Activated CD4-positive, alpha-beta T cell treated with anti-CD3 and anti-CD28 coated beads, Interleukin-2, amount 50 U/mL, for 24 hours (primary cell): ENCODE measurements at places on chromosomes 6 and 20.
A peak's percentile ranks its signal among the peaks of the same experiment; 100 is the strongest.

- DNase-seq, result no peak
Measured at GRCh38 chr6:134628154-134628553, 310.2 kb upstream of the SGK1 start.

DNA sequence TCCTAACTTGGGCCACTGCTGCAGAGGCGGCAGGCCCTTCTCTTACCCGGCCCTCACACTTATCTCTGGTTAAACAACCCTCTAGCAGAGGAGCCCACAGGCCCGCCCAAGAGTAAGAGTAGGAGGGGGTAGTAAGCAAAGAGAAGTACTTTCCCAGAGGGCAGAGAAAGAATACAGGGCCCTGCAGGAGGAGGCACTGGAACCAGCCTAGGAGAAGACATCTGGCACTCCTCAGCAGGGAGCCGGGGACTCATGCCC is 10.1 kb downstream of the MTCH1 start:
- DNase-seq, result no peak

GRCh38 chr20:8375898-8376297 is 243.8 kb downstream of the PLCB1 start:
- no peak for DNase-seq

DNA sequence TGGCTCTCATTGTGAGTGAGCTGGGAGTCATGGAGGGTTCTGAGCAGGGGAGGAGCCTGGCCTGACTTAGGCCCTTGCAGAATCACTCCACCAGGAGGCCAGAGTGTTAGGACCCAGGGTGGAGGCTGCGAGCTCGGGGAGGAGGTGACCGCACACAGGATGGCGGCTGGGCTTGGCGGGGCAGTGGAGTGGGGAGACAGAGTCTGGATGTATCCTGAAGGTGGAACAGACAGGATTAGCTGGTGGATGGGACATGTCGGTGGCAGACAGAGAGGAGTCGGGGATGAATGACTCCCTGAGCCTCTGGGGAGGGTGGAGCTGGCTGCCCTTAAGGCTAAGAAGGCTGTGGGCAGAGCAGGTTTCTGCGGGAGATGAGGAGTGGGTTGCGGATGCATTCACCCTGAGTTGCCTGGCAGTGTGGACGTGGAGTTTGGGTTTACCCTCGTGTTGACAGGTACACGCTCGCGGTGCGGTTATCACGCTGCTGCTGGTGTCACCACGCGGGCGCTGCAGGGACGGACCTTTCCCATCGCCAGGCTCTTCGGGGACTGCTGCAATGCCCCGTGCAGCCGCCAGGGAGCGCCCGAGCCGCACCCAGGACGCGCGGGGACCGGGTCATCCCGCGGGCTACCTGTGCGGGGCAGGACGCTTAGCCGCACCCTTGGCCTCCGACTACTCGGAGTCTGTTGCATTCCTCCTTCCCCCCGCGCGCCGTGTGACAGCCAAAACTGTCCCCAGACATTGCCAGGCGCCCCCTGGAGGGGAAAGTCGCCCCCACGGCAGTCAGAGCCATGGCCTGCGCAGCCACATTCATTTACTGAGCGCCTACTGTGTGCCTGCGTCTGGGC is 43.0 kb upstream of the PTGIS start:
- DNase-seq, result peak; percentile 61

DNA sequence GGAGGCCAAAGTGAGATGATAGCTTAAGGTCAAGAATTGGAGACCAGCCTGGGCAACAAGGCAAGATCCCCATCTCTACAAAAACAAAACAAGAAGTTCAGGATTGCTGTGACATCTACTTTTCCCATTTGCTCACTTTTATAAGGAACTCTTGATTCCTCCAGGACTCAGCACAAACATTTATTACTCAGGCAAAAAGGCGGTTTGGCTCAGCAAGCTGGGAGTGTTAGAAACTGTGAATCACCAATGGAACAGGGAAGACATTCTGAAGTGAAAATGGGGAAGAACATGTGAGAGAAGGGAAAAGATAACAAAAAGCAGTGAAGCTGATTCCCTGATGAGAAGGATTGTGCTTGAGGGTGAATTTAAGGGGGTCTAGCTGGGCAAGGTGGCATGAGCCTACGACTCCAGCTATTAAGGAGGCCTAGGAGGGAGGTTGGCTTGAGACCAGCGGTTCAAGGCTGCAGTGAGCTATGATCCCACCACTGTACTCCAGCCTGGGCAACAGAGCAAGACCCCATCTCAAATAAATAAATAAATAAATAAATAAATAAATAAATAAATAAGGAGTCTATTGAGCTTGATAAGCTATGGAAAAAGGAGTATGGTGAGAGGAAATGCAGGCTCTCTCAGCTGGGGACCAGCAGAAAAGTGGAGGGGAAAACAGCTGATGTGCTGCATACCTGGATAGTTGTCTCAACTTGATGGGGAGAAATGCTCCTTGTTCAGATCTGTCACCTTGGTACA is 65.4 kb upstream of the HDDC2 start:
- DNase-seq, result no peak

DNA sequence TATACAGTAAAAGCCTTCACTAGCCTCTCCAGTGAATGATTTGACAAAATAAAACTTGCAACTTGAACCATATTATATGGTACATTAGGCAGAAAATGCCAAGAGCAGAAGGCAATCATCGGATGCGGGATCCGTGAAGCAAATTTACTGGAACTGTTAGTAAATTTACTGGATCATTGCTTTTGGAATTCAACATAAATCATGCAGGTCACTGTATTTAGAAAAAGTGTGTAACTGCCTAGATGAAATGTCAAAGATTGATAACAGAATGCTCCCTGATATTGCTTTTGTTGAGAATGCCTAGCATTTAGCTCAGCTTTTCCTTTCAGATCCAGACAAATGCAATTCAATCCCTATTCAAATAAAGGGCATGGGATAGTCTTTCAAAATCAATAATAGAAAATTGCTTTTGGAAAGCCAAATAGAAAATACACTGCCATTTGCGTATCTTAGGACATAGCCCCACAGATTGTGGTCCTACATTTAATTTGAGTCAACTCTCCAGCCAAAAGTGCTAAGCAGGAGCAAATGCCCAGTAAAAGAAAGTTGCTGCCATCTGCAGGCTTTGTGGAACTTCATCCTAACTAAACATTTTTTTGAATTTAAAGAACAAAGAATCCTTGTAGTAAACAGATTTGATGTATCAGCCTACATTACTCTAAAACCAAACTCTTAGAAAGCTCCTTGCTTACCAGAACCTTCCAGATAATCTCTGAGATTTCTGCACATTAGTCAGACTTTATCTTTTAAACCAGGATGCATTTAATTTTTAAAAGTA is 109.5 kb upstream of the HSF2 start:
- no peak for DNase-seq

DNA sequence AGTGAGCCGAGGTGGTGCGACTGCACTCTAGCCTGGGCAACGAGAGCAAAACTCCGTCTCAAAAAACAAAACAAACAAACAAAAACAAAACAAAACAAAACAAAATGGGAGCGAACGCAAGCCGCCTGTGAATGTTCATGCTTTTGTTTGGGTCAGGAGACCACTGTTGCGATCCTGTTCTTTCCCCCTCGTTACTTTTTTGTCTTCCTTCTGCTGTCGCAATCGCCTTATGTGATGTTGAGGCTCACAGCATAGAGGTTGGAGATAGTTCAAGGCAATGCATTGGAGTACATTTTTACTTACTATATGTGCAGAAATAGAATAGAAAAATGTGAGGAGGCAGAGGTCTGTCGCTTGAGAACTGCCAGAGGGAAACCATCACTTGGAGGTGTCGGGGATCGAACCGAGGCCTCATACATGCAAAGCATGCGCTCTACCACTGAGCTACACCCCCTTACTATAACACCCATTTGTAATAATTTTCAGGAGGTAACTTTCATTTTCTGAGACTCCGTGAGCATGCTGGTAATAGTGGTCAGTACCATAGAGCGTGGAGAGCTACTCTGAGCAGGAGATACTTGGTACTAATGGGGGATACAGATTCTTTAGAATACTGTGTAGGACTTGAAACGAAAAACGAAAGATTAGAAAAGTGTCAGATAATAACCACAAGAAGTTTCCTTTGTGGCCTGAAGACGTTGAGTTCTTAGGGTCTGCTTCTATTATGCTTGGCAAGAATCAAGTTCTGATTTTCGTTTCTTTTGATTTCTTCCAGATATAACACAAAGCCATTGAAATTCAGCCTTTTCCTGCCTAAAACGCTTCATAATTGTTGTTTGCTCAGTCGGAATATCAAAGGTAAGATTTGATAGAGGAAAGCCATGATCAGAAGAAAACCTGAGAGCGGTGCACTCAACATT is 121.1 kb downstream of the TRIM27 start:
- DNase-seq, result no peak

- no peak for DNase-seq
Measured at GRCh38 chr6:42674780-42675179, 47.6 kb downstream of the PRPH2 start.

- no peak for DNase-seq
Measured at GRCh38 chr20:21632735-21633053, 72.8 kb upstream of the PAX1 start.

DNA sequence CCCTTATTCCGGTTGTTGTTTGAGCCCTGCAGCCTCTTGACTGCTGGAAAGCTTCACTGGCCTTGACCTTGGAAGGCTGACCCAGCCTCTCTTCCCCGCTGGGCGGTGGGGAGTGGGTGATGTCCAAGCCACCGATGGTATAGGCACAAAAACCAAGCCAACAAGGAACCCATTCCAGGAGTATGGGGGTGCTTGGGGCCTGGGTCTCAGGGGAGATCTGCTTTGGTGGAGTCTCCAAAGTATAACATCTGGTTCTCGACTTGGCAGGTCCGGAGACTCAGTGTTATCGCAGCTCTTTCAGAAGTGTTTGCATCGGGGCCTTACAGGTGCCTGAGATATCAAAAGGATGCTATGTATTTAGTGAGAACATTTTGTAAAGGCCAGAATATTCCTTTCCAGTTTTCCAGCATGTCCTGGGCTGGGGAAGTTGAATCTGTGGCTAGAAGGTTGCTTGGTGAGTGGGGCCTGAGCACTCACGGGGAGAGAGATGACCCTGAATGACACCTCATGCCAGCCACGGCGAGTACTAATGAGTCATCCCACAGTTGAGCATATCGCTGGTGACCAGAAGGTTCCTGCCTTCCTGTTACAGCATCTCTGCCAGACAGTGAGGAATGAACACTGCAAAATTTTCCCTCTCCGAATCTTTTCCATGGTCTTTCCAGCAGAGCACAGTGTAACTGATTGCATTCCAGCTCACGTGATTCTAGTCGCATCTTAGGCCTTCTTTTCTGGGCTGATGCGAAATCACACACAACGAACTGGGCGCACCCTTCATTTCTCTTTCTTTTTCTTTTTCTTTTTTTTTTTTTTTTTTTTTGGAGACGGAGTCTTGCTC is 133.9 kb downstream of the ZDHHC14 start:
- DNase-seq, result no peak

- DNase-seq, result no peak
Measured at GRCh38 chr6:13465734-13466133, 21.7 kb downstream of the GFOD1 start.

DNA sequence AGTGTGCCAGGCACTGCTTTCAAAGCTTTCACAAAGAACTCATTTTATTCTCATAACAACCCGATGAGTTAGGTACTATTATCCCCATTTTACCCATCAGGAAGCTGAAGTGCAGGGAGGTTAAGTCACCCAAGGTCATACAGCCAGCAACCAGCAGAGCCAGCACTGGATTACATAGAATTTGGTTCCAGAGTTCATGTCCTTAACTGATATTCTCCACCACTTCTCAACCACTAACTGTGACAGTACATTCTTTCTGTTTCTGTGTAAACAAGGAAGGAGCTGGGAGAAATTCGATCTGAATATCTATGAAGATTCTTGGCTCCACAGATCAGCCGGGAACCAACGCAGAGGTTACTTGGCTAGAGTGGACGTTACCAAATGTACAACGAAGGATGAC is 98.0 kb downstream of the KIF16B start:
- DNase-seq, result no peak

DNA sequence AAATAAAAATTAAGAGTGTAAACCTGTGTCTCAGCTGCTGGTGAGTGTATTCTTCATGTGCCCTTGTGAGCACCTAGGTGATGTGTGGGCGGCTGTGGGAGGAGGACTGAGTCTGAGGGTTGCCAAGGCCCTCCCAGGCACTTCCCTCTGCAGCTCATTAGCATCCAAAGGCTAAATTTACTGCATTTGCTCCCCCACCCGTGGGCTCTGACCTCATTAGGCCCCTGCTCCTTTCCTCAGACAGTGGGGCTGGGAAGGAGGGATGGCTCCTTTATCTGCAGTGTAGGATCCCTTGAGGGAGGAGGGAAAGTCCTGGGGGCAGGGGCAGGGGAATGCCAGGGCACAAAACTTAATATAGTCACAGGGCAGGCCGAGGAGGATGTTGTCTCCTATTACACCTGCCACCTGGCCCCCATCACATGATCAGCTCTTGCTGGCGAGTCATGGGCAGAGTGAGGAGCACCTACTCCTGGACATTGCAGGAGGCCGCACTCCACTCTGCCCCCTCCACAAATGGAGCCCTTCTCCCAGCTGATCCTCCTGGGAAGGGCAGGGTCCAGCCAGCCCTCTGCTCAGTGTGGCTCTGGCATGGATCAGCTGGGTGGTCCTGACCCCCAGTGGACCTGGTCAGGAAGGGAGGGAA is 133.2 kb downstream of the MRPL14 start:
- DNase-seq, result no peak

DNA sequence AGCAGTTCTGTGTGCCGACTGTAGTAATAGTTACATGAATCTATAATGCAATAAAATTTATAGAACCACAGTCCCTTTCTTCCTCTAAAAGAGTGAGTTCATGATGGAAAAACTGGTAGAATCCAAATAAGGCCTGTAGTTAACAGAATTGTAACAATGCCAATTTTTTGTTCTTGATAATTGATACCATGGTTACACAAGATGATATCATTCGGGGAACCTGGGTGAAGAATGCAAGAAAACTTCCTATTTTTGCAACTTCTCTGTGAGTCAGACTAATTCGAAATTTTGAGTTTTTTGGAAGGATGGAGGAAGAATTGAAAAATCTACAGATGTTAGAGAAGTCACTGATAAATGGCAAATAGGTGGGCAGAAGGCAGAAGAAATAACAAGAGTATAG is 381.8 kb downstream of the CDKAL1 start:
- no peak for DNase-seq

DNA sequence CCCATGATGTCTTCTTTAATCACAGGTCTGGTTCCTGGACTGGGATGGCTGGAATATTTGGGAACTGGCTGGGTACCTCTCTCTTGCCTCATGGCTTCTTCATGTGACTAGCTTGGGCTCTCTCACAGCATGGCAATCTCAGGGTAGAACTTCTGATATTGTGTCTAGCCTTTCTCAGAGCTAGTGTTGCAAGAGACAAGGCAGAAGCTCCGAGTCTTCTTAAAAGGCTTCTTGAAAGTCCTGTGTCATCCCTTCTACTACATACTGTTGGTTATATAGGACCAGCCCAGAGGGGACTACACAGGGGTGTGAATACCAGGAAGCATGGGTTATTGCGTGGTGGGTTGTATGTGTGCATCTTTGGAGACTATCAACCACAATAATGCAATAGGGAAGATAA is 23.3 kb downstream of the BCAS1 start:
- no peak for DNase-seq

- DNase-seq, result no peak
Measured at GRCh38 chr6:7732228-7732627, 6.3 kb downstream of the BMP6 start.

DNA sequence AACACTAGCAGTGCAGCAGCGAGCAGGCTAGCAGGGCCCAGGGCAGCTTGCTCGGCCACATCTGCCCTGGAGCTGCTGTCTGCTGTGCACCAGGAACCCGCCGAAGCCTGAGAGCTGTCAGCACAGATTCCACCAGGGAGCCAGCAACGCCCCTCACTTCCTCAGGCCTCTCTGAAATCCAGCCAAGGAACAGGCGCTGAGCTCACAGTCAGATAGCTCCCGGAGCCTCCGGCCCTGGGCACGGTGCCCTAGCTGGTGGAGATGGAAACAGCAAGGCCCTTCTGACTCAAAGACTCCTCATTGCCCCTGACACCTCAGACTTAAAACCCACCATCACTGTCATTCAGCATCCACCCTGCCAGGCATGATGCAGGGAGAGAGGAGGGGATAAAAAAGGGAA is 839.4 kb downstream of the MAFB start:
- no peak for DNase-seq
